Epithelial cell of prostate (primary cell): ENCODE measurements at places on chromosomes 7 and 10.

GRCh38 chr10:3249307-3249889 lies 76.8 kb upstream of the PITRM1 start:
- no peak for DNase-seq

DNA sequence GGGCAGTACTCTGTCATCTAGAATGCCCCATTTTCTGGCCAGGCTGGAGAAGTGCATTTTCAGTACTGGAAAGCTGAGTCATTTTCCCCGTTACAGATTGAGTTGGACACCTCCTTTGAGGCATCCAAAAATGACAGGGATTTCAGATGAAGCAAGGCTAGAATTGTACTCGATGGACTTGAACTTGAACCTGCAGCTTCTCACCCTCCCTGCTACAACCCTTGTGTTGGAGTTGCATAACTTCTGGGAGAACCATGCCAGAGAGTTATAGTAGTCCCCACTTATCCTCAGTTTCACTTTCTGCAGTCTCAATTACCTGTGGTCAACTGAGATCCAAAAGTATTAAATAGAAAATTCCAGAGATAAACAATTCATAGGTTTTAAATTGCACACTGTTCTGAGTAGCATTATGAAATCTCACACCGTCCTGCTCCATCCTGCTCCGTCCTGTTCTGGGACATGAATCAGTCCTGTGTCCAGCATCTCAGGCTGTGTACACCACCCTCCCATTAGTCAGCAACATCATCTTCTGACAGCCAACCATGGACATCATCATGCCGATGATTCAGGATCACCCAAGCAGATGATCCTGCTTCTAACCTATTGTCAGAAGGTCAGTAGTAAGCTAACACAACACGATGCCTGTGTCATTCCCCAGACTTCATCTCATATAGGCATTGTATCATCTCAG lies 363.7 kb downstream of the DPP6 start:
- DNase-seq: no peak

- DNase-seq: no peak
Observed at GRCh38 chr7:50416527-50417182, 33.5 kb downstream of the FIGNL1 start.

- DNase-seq: no peak
Observed at GRCh38 chr10:121617176-121617575, 18.9 kb upstream of the FGFR2 start.

- no peak for DNase-seq
Observed at GRCh38 chr7:130174237-130174959, 30.8 kb downstream of the TMEM209 start.

- DNase-seq: no peak
Observed at GRCh38 chr10:34890939-34891338, 75.8 kb upstream of the PARD3 start.

GRCh38 chr7:17985473-17986239 lies 42.0 kb downstream of the PRPS1L1 start:
- DNase-seq: no peak

DNA sequence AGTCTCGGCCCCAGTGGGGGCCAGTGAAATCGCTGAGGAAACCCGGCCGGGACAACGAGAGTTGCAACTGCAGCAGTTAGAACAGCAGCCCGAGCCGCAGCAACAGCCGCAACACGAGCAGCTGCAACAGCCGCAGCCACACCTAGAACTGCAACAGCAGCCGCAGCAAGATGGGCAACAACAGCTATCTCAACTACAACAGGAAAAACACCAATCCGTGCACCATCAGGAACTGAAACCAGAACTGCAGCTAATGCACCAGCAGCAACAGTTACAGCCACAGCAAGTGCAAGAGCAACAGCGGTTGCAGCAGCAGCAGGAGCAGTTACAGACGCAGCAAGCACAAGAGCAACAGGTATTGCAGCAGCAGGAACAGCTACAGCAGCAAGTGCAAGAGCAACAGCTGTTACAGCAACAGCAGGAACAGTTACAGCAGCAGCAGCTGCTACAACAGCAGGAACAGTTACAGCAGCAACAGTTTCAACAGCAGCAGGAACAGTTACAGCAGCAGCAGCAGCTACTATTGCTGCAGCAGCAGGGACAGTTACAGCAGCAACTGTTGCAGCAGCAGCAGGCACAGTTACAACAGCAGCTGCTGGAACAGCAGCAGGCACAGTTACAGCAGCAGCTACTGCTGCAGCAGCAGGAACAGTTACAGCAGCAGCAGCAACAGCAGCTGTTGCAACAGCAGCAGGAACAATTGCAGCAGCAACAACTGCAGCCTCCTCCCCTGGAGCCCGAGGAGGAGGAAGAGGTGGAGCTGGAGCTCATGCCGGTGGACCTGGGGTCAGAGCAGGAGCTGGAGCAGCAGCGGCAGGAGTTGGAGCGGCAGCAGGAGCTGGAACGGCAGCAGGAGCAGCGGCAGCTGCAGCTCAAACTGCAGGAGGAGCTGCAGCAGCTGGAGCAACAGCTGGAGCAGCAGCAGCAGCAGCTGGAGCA lies 6.1 kb downstream of the ZNF853 start:
- DNase-seq: no peak

GRCh38 chr7:94633014-94633341 lies 23.0 kb downstream of the SGCE start:
- no peak for DNase-seq

DNA sequence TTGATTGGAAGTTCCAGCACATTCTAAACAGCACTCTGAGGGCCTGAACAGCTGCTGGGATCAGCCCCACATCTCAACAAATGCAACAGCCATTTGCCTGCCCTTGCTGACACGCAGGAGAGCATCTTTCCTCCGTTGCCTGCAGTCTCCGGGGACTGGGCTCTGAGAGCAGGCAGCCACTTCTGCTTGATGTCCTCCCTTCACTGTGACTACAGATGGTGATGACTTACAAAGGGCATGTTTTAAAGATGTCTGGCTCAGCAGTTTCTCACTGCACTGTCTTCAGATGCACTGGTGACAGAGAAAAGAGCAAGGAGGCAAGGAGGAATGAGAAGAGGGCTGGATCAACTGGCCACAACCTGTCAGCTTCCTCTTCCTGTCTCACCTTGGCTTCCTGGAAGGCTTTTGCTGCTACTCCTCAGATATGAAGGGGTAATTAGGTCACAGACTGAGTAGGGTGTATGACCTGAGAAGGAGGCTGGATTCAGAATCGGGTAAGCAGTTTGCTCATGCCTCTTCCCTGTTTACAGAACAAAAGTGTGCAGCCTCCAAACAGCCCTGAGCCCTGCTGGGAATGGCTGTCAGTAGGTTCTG lies 143.5 kb upstream of the GHITM start:
- DNase-seq: no peak

DNA sequence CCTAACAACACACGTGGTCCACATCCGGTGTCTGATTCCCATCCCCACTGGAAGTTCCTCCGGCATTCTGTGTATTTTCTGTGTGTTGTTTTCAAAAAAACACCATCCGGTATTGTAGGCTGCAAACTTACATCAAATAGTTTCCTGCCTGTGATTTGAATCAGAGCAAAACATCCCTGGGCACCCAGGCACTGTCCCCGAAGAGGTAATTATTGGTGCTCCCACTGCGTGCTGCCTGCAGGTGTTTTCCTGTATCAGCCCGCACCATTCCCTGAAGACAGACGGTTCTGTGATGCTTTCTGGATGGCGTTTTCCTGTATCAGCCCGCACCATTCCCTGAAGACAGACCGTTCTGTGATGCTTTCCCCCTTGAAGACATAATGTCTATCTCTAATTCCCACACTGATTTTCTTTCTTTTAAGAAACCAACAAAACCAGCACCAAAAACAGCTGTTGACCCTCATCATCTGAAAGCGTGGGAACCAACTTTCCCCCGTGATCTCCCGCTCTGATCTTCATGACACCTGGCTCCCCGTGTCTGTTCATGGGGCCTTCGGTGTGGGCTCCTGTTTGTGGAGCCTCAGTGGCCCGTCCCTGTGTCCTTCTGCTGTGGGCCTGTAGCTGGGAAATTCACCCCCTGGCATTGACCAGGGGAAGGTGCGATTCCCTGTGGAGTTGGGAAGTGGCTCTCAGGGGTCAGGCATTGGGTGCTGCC lies 205.3 kb downstream of the ADARB2 start:
- DNase-seq: no peak

DNA sequence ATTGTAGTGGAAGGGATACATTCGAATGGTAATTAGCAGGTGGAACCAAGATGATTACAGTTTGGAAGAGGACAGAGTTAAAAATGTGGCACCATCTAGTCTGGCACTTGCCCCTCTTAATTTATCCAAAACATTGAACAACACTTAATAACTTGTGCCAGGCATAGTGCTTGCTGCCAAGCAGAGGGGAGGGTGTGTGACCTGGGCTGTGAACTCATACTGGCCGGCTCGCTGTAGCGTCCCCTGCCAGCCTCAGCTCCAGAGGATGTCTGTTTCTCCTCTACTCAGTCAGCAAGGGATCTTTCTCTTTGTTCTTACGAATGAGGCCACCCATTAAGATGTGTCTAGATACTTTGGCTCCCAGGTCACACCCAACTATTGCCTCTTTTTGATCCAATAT lies 179.4 kb upstream of the INHBA start:
- no peak for DNase-seq

GRCh38 chr7:98974906-98975816 lies 96.8 kb downstream of the TRRAP start:
- DNase-seq: no peak

- DNase-seq: no peak
Observed at GRCh38 chr10:48503293-48503911, 101.5 kb downstream of the ARHGAP22 start.

- no peak for DNase-seq
Observed at GRCh38 chr10:14652067-14652466, 122.6 kb downstream of the FAM107B start.

DNA sequence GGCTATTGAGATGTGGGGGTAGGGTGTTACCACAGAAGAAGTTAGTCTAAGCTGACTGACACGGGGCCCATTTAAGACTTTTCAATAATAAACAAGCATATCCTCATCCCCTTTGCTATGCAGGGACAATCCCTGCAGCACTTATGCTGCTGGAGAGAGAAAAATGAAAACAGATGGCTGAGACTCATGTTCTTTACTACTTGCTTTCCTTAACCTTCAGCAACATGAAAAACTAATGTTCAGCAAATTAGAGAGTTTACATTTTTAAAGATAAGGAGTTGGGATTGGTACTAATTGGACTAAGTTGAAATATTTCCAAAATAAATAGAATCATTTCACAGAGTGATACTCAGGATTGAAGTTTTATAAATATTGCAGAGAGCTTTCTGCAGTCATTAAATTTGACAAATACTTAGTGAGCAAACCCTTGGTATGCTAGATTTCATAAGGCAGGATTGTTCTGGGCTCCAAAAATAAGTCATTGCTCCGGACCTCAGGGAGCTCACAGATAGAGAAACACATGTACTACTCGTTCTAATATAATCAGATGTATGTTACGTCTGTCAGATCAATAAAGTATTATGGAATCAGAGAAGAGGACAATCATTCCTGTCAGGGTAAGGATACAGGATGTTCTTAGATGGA lies 147.1 kb upstream of the LRRN3 start:
- no peak for DNase-seq

DNA sequence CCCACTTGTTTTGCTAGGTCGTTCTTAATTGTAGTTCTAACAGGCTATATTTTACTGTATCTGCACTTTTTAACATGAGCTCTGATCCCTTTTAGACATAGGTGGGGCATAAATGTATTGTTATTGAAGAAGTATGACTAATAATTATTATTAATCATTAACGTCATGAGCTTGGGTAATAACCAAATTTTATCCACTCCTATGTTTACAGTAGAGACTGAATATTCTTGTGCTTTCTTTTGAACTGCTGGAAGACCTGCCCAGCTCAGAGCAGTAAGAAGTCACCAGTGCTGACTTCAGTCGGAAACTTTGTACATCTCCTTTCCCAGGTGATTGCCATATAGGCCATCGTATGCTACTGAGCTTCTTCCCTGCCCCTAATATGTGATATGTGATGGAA lies 18.7 kb downstream of the PKD2L1 start:
- DNase-seq: no peak

DNA sequence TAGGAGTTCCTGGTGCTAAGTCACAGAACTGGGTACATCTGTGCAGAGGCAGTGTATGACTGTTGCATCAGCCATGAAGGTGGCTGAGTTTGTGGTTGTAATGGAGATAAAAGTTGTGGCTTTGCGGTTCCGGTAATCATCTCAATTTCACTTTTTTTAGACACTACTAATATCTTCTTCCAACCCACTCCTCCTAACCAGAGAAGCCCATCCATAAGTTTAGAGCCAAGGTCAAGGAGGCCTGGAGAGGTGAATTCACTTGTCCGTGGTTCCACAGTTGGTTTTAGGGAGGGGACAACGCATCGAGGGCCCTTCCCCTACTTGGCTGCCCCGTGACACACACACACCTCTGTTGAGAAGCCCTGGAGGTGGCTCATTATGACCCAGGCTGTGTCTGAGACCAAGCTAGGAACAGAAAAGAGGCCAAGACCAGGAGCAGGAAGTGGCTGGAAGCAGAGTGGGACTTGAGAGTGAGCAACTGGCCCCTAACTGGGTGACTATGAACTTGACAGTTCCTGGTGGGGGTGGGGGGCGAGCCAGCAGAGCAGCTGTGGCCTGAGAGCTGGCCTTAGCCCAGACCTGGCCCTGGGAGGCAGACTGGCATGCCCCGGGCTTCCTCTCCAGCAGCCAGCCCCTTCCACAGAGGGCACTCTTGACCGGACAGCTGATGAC lies 66.8 kb upstream of the COL13A1 start:
- no peak for DNase-seq

- no peak for DNase-seq
Observed at GRCh38 chr10:15141136-15142054, 27.1 kb downstream of the NMT2 start.

DNA sequence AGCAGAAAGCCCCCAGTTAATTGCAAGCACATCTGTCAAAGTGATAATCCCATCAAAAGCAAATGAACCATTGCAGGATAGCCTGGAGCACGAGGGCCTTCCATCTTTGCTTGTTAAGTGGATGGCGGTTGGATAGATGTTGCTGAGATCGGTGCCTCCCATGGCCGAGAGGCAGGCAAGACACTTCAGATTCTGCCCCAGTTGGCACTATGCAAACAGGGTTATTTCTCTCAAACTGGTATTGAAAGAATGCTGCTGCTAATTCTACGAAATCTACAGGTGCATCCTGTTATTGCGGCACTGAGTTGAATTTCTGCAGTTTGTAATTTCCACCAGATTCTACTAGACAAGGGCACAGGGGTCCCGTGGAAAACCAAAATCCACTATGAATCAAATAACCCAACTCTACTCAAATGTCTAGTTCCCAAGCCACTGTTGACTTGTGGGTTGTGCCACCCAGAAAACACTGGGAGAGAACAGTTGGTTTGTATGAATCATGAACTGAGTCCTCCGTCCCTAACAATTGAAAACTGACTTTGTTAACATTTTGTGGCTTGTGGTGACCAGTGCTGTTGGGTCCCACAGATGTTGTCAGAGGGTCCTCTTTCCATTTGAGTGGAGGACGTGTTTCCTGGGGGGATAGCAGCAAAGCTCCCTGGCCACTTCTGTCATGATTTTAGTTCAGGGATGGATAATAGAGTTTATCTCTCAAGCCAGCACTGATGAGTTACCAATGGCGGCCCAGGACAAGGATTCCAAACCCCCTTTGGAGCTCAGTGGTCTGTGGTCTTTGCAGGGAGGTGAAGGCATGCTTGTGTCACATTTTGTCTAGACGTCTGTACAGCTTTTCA lies 7.1 kb upstream of the IL2RA start:
- no peak for DNase-seq

- DNase-seq: no peak
Observed at GRCh38 chr10:131261890-131262475, 49.5 kb downstream of the TCERG1L start.
